ENCODE measurements at places on chromosomes 5 and 9.

DNA sequence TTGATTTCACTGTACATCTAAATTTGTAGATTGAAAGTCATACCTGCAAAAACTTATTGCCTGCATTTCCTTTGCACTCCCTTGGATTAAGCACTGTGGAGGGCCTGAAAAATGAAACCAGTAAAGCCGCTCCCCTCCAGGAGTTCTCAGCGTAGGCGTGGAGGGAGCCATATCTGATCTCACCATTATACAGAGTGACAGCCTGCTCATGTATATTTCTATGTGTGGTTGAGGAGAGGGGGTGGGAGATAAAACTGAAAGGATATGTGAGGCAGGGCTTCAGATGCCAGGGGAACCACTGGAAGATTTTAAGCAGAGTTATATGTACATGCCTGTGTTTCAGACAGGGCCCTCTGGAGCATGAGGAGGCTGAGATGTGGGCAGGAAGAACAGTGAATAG lies 303.0 kb downstream of the MSX2 start:
- no peak for DNase-seq

DNA sequence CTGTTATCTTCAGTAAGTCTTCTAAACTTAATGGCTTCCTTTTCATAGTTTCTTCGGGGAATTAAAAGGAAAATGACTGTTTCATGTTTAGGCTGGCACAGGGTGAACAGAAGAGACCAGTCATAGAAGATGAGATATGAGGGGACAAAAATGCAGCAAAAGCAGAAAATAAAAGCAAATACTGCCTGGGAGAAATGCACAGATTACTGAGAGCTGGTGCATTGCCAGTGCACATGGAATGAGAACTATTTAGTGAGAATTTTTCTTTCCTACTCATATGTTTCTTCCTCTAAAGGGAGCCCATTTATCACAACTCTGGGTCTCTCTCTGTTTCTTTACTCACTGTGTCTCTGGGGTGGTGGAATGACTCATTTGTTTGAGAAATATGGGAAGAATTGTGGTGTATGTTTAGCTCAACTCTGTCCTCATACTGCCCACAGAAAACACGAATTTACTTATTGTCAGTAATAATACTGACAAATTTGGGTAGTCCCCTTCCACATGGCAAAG lies 25.9 kb upstream of the ANKRD55 start:
- DNase-seq: peak; percentile 99

DNA sequence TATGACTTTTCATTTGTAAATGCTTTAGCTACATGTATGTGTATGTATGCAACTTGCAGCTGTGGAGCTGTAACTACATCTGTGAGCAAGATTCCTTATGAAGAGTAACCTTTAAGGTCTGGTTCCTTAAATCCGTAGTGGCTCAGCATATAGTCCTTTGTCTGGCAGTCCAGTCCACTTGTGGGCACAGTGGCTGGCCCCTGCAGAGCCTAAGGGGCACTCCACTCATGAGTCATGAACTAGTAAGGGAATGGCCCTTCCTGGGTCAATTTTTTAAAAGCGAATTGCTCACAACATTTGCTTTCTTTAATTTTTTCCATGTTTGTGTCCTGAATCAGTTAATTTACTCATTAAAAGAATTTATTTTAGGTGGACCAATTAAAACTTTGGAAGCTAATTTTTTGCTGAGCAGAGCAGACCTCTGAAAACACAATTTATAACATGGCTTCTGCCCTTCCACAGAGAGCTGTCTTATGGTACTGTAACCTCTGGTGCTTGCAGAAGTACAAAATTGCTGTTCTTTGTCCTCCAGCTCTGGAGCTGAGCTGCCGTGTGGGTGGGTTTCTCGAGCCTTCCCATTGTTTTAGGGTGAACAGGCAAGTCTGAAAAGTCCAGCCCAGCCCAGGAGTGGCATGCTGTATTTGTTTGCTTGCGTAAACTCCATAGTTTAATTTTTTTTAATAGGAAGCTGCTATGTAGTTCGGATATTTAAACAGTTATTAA lies 110.1 kb downstream of the MVB12B start:
- no peak for DNase-seq

GRCh38 chr5:68027519-68027918 lies 188.0 kb upstream of the PIK3R1 start:
- peak; percentile 77 for DNase-seq

- DNase-seq: no peak
These were observed at the start of gene DOCK2 for GRCh38 chr5:169637085-169637548. TSS of gene DOCK2 (plus strand) at chr5:169637275. CDS start at chr5:169637327, 52 bp downstream.

DNA sequence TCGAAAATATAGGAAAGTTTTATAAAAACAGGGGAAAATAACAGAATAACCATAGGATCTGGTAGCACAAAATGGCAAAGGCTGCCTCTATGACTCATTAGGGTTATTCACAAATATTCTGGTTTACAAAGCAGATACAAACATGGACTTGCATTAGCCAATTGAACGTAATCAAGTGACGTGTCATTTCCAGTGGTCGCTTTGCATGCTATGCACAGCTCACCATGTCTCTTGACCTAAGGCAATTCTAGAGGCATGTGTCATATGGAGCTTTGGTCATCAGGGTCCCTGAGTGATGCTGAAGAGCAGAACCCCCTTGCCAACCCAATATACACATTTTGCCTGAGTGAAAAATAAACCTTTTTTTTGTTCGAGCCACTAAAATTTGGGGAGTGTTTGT lies 158.8 kb downstream of the TMEM161B start:
- no peak for DNase-seq

GRCh38 chr5:173917788-173918786 lies 29.9 kb downstream of the CPEB4 start:
- DNase-seq: peak; percentile 85

DNA sequence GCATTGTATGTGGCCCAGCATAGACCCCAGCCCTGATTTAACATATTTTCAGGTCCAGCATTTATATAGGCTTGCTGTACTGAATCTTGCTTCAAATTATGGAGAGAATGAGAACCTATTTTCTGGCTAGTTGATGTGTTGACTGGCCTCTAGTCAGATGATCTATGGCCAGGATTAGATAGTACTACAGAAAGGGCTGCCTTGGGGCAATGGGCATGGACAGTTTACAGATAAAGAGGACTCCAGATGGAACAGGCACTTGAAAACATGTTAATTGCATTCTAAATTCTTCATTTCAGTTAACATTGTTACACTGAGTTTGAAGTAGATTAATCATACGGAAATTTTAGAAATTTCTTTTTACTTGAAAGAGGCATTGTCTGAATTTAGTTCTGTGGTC lies 61.5 kb downstream of the RAB14 start:
- DNase-seq: no peak

DNA sequence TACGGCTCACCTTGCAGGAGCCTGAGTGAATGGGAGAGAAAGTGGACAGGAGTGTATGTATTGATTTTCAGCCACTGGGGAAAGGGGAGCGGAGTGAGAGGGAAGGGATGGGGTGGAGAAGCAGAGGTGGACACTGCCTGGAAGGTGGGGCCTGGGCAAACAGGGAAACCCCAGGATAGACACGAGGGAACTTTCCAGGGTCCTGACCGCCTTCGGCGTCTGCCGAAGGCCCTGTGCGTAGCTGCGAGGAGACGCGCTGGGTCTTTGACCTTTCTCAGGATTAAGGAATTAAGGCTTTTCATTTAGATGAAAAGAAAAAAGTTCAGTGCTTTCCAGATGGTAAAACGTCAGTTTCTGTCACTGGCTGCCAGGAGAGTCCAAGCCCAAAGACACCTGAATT lies 134.6 kb upstream of the RAPGEF1 start:
- DNase-seq: no peak

DNA sequence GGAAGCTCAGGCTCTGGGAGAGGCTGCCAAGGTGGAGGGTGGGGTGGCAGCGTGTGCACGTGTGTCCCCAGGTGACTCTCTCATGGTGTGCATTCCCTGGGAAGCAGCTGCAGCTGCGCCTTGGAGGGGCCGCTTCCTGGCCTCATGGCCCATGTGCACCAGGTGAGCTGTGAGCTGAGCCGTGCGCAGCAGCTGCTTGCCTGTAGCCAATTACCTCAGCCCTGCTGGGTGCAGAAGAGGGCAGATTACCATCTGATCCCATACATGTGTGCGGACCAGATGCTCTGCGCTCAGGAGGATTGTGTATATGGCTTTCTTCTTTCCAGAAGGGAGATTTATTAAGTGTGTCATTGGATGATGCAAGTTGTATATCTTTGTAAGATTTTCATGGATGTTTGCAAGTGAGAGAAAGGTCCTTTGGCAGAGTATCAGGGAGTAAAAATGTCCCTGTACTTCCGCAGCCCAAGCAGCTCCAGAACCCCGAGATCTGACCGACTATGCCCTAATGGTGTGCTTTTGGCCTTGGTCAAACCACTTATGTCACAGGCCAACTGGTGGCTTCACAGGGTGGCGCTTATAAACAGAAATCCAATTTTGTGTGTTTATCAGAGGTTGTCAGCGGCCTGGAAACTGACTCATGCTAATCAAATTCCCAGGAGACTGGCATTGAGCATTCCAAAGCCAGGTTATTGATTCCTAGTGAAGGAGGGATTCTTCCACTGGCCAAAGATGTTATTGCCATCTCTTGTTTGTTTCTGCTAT lies 229.3 kb downstream of the GOLPH3 start:
- no peak for DNase-seq

GRCh38 chr5:118392491-118392890 lies 595.9 kb downstream of the DTWD2 start:
- DNase-seq: no peak

DNA sequence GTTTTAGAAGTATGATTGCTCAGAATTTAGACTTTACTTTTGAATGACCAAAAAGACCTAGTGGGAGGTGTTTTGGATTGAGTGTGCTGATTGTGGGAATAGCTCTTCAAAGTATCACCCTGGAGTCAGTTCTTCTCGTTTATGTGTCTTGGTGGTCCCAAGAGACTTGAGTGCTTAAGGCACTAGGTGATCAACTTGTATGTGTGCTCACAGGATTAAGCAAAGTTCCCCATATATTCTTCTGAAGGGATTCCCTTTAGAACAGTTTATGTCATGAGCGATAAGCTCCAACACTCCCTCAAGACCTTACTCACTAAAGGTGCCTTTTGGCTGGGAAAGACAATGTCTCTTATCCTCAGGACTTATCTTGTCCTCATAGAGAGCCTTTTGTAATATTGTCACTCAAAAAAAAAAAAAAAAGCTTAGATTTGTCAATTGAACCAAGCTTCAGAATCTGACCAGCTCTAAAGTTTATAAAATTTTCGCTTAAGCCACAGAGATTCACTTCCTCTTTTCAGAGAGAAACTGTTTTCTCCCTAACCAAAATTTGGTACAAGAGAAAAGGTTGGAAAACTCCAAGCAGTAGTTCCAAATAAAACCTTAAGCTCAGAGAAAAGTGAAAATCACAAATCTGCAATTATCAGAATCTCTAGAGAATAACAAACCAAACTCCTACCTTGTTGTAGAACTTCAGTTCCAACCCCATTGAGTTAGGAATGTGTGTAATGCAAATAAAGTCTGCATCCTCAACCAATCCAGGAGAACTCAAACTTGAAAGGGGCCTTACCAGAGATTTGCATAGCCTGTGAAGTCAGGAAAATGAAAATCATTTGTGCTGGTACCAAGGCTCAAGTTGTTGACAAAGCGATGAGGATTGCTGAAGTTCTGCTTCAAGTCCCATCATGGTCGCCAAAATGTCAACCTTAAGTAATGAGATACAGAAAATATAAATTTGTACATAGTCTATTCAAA lies 40.0 kb upstream of the PDZD2 start:
- no peak for DNase-seq

DNA sequence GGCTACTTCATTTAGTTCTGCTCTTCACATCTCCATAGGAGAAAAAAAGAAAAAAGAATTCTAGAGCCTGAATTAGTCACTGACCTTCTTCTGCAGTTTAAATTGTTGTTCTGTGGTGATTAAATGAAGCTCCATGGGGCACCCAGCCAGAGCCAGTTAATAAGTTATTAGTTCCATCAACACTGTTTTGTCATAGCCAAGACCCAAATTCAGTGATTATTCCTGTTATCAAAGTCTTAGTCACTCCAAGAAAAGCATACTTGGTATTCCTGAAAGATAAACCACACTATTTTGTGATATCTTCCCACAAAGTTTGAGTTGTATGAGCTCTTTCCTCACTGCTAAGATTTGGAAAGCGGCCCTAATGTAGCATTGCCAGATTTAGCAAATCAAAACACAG lies 134.8 kb upstream of the RGMB start:
- peak; percentile 80 for DNase-seq

- DNase-seq: peak; percentile 91
These were observed 182.4 kb downstream of the ACTL7B start for GRCh38 chr9:108673386-108673785.

GRCh38 chr9:125639057-125639456 lies 68.0 kb downstream of the MAPKAP1 start:
- no peak for DNase-seq

- DNase-seq: no peak
These were observed 17.1 kb upstream of the SPARC start for GRCh38 chr5:151703780-151704179.

DNA sequence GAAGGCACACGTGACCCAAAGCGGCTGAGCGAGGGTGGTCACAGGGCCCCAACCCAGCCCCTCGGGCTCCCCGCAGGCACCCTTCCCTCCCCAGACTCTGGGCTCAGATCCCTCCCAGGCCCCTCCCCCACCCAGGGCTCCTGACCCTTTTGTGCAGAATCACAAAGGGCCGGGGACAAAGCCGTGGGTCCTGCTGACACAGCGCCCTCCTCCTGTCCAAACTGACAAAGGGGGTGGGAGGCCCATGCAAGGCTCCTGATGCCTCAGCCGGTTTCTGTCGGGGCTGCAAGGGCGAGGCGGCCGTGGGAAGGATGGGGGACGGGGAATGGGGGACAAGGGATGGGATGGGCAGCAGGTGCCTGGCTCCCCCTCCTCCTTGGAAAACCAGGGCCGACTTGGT lies 43.5 kb upstream of the UBAC1 start:
- DNase-seq: no peak
